ENCODE measurements at places on chromosomes 13 and 19. TPM values are rescaled to one million over a fixed set of nuclear protein-coding genes. Genes with fewer than 3 reads are reported as not detected.

The MAMSTR gene
- 0.35 TPM for total RNA-seq

- no peak for DNase-seq
These were observed 205.8 kb downstream of the LMO7 start for GRCh38 chr13:75841905-75842304.

The ZNF14 gene
- 5.3 TPM for total RNA-seq

- no peak for DNase-seq
These were observed 333.2 kb downstream of the PCDH9 start for GRCh38 chr13:66896933-66897332.

The ZNF549 gene
- 7.6 TPM for total RNA-seq

- peak; percentile 23 for DNase-seq
These were observed 21.2 kb upstream of the MYDGF start for GRCh38 chr19:4691373-4691772.

- DNase-seq: no peak
These were observed 485 bp downstream of the CRYL1 start for GRCh38 chr13:20525144-20525600.

All from SK-MEL-5 (cell line).